Inflammatory macrophage treated with lipopolysaccharide for 1 hour (primary cell): ENCODE measurements at places on chromosomes 7 and 10.
A peak's percentile ranks its signal among the peaks of the same experiment; 100 is the strongest.

DNA sequence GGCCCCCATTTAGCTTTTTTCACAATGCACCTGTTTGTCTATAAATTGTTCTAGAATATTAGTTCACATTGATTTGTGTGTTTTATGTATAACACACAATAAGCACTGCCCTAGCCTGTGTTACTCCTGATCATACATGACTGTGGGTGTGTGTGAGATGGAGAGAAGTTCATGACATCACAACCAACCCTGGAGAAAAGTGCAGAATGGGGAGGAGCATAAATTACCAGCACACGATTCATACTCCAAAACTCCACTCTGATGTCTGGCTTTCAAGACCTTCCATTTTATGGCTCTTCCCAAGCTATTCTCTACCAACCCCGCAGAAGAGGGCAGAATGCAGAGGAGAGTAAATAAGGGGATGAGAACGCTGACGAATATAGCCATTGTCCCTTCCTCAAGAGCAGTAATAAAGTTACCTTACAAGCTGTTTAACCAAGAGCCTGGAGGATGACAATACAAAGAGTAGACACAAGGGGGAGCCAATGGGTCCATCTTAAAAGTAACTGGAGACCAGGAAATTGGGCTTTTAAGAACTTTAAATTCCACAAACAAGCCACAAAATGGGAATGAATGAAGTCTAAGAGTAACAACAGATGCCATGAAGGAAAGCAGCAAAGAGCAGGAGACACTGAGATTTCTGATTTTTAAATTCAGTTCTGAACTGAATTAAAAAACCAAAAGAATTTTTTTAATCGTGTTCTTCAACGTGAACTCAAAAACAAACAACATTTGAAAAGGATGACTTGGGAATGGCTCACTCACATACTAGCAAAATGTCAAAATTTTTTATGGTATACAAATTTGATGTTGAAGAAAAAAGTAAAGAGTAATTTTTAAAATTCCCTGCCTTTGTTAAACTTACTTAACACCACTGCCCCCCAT lies 159.6 kb downstream of the PARD3 start:
- peak; percentile 25 for DNase-seq

- DNase-seq, result peak; percentile 31
These were observed 923 bp downstream of the TNPO3 start for GRCh38 chr7:129053938-129054437.

GRCh38 chr7:140213684-140214074 lies 36.9 kb upstream of the KDM7A start:
- DNase-seq, result no peak

- no peak for DNase-seq
These were observed 123.6 kb downstream of the RNF32 start for GRCh38 chr7:156764016-156764669.

DNA sequence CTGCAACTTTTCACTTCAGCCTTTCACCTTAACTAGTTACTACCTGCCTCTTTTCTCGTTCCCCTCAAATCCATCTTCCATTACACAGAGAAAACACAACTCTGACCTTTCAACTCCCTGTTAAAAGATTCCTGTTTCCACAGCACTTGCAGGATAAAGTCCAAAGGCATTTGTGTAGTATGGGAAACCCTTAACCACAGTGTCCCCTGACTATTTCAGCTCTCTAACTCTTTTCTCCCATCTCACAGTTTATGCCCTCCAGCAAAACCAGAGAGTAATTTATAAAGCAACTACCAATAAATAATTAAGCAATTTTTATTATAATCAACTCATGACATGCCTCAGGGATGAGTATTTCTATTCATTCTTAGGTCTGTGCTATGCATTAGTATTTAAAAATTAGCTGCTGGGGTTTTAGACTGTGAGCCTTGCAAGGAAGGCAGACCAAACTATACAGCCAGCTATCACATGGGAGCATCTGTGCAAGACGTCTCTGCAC lies 51.0 kb downstream of the COL1A2 start:
- DNase-seq, result no peak

DNA sequence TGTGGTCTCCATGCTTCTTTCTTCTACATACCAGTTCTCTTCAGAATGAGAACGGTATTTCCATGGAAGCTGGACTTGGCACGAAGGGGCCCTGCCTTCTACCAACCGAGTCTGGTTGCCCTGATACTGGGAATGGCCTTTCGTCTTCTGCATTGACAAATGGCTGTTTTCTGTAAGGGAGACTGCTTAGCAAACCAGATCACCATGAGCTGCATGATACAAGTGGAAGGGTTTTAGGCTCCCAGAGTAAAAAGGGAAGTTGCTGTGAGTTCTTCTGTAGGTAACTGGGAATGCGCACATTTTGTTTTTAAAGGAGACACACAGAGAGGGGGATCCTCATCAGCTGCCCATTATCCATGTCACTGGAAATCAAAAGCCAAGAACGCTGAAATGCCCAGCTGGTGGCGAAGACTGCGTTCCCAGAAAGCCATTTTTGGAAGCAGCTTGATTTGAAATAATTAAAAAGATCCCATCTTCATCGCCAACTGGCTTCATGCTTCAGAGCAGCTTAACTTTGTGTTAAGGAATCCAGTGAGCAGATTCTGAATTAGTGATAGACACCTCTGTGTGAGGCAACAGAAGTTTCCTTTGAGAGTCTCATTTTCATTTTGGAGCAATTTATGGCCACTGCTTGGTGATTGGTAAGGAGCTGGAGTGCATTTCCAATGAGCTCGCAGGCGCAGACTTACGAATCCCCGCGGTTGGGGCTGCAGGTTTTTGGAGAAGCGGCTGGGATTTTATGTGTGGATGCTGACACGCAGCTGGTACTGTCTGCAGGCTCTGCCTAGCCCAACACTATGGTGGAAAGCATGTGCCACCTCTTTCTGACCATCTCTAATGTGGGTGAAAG lies 672.7 kb upstream of the FOXK1 start:
- DNase-seq, result no peak

DNA sequence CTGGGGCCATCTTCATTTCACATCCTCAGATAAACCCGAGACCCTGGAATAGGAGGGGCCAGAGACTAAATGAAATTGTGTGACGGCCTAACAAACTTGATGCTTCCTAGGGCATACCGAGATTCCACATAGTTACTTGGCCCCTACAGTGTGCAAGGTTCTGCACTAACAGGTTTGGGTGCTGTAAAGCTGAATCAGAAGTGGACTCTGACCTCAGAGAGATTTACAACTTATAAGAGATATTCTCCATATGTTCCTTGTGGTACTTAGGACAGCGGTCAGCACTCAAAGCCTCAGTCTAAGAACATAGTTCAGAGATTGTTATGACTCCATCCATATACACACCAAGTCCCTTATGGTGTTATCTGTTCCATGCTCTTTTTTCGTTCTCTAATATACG lies 55.1 kb upstream of the FHIP2A start:
- DNase-seq, result no peak

DNA sequence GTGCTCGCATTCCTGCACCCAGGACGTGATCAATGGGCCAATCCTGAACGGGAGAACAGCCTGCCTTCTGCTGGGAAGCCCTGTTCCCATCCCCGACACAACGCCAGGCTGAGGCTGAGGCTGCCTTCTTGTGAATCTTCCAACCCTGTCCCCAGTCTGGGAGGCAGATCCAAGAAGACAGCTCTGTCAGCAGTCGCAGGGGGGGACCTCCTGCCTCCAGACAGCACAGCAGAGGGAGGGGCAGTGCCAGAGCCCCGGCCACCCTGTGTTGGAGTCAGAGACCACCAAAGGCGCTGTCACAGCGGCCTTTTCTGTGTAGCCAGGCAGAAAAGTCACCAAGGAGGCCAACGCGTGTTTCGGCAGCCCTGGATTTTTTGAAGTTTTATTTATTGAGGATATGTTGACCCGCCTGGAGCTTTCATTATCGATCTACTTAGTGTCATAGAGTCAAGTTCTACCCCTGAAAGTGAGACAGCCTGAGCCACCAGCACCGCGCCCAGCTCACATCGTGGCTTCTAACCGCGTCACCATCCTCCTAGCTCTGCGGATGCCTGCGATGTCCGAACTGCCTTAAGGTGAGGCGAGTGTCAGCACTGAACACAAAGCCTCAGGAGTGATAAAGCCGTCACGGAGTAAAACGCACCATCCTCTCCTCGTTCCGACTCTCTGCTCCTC lies 86.1 kb downstream of the PTPRN2 start:
- DNase-seq, result no peak

DNA sequence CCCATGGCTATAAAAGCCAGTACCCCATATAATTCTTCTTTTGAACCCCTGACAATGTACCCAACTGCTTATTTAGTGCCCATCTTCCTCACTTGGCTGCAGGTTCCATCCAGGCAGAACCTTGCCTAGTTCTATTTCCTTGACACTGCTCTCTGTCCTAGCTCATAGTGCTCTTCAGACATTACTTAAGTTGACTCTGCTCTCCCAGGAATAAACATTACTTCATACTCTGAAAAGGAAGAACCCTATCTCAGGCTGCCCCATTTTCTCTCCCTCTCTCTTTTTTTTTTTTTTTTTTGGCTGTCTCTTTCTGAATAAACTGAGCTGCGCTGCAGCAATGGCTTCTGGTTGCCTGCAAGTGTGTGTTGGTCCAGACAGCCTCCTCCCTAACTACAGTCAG lies 21.0 kb downstream of the ACTA2 start:
- DNase-seq, result no peak

DNA sequence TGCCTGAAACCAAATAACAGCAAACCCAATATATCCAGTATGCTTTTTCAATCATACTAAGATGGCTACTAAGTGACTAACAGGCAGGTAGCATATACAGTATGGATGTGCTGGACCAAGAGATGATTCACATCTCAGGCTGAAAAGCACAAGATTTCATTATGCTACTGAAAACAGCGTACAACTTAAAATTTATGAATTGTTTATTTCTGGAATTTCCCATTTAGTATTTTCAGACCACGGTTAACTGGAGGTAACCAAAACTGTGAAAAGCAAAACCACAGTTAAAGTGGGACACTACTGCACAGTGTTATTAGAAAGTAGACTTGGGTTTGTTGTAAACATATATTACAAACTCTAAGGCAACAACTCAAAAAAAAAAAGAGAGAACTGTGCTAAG lies 91.5 kb downstream of the KMT2C start:
- DNase-seq, result peak; percentile 62

DNA sequence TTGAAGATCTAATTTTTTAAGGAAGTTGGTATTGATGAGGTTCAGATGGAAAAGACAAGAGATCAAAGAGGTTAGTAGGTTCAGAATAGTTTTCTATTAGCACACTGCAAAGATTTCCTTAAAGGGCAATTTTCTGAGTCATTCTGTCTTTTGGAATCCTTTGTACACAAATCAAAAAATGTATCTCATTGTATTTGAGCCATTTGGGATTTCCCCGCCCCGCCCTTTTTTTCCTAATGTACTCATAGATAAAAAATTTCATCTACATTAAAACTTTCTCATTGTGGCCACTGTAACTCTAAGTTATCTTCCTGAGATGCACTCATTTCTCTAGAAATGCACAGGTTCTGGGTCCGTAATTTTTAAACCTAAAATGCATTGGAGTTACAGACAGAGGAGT lies 12.1 kb downstream of the GIMAP6 start:
- peak; percentile 23 for DNase-seq

DNA sequence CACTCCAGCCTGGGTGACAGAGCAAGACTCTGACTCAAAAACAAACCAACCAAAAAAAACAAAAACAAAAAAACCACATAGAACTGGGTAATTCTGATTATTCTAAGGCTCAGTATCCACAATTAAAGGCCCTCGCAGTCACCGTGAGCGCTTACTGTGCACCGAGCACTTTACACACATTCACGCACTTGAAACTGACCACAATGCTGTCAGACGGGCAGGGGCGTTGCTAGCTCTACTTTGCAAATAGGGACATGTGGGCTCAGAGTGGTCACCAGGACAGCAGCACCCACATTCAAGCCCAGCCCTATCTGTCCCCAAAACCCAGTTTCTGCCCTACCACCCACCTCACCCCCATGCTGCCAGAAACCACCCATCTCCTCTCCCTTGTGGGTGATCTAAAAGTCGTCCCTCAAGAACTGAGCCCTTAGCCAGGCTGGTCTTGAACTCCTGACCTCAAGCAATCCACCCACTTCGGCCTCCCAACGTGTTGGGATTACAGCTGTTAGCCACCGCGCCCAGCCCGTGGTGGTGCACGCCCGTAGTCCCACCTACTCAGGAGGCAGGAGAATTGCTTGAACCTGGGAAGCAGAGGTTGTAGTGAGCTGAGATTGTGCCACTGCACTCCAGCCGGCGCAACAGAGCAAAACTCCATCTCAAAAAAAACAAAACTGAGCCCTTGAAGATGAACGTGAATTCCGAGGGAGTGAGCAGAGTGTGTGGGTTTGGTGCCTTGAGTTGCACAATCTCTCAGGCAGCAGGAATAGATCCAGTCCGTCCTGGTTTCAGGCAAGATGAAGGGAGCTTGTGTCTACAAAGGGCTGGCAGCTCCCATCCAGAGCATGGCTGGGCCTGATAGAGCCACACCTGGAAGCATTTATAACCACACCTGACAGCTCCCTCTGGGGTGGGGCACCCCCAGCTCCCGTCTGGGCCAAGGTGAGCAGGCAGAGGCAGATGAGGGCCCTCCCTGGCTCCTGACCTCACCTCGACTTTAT lies 5.4 kb upstream of the HSPB1 start:
- DNase-seq, result no peak
